ENCODE measurements at places on chromosomes 2 and 18.

DNA sequence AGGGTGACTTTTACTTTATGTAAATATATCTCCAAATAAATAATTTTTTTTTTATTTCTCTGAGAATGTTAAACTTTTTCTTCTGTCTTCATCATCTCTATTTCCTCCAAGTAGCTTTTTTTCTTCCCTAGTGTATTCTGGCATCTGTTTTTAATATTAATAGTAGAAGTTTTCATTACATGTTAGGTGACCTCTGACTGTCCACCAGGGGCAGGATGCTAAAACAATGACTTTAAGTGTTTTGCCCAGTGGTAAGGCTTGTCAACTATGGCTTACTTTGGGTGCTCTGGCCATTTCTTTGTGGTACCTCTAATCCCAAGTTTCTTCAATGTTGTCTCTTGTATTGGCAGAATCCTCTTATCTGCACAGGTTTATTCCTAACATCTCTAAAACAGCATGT, 127.1 kb downstream of the SRBD1 start:
- DNase-seq, result no peak

GRCh38 chr18:2654928-2655177, 673 bp upstream of the SMCHD1 start:
- no peak for DNase-seq

GRCh38 chr18:37322492-37323035, 243.0 kb downstream of the CELF4 start:
- DNase-seq, result no peak

DNA sequence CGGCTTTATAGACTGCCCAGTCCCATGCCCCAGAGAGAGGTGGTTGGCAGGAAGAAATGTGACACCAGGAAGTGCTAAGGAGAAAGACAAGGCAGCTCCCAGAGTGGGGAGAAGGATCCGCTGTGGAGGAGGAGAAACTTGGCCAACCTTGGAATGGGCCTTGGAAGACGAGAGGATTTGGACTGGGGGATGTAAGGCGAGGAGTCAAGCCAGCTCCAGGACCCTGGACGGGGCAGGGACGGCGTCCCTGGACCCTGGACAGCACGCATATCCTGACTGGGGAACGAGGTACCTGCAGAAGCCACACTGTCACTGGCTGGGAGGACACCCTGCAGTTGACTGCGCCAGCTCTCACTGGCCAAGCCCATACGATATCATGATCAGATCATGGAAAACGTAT, 153.4 kb downstream of the BCL2 start:
- no peak for DNase-seq

DNA sequence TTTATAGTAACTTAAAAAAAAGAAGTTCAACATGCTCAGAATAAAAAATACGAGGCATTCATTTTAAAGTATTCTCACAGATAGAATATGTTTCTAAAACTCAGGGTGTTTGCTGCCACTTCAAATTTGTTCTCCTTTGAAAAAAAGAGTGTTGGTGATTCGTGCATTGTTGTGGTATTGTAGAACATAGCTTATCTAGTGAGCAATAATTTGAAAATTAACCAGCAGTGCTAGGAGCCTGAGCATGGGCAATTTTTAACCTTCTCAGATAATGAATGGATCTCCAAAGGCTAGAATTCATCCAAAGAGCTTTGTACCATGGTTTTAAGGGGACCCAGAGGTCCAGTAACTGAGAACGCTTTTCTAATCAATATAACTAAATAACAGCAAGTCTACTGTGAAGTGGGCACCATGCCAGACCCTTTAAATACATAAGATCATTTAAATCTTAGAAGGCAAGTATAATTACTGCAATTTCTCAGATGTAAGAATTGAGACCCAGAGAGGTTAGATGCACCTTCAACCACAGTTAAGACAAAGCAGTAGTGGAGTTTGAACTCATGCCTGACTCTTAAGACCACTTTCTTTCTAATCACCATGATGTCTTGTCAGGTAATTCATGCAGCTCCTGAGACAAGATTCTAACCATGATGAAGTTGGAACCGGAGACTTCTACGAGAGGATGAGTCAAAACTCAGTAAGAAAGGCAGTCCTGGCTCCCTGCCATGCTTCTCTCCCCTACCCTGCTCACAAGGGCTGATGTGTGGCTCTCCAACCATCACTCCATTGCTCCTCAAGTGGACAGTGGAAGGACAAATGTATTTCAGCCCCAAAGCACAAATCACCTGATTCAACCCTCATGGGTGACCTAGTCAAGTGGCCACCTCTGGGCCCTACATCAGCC, 3.4 kb downstream of the CYRIA start:
- DNase-seq, result no peak

- DNase-seq, result no peak
Measured at GRCh38 chr2:109031476-109032228, 42.6 kb upstream of the EDAR start.

DNA sequence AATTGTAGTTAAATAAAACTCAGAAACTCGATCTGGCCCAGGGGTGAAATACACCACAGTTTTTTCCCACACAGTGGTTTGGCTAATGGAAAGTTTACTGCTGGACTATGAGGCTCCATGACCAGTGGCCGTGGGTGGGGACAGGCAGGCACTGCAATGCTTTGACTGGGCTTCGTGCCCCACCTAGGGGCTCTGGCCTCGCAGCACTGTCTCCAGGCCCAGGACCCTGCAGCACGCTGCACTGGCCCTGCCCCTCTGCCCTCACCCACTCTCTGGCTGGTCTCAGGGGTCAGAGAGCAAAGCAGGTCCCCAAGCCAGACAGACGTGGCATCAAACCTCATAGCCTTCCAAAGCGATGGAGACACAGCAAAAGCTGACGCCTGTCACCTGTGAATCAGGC, 13.4 kb upstream of the B3GNT7 start:
- no peak for DNase-seq

GRCh38 chr2:231665245-231666170, 42.8 kb upstream of the PTMA start:
- no peak for DNase-seq
